ENCODE measurements at places on chromosomes 1 and 21.

DNA sequence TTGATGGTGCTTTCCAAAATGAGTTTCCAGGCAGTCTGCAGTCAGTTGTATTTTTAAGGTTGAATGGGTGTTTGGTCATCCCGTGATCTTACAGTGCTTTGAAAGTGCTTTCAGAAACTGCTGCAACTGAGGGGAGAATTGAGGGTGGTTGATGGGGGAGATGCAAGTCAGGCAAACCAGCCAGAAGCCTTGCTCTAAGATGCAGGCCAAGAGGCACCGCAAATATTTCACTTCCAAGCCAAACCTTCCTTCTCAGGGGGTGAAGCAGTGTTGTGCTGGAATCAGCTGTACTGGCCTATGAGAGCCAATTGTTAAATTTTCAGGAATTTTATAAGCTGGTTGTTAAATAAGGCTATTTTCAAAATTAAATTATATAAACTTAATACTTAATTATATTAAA is 151.6 kb downstream of the KCNJ6 start:
- H3K27ac ChIP-seq: no peak overlapping the region
- no peaks in the 10 kb centered on the region for H3K27me3 ChIP-seq
- DNase-seq: no peak
- no peaks in the 10 kb centered on the region for H3K36me3 ChIP-seq

GRCh38 chr1:57091642-57092041 is 125.8 kb upstream of the C8B start:
- DNase-seq: no peak
- H3K4me1 ChIP-seq: no peaks in the 10 kb centered on the region
- H3K36me3 ChIP-seq: no peaks in the 10 kb centered on the region
- no peaks in the 10 kb centered on the region for H3K27me3 ChIP-seq

GRCh38 chr1:17539118-17539476 is 401 bp upstream of the ARHGEF10L start:
- peak overlapping the region; percentile 72 for H3K27ac ChIP-seq
- no peaks in the 10 kb centered on the region for H3K36me3 ChIP-seq
- no peaks in the 10 kb centered on the region for H3K27me3 ChIP-seq
- H3K4me1 ChIP-seq: peaks cover 14% of the 10 kb centered on the region
- peak; percentile 15 for DNase-seq
- H3K4me3 ChIP-seq: no peak overlapping the region

- H3K4me3 ChIP-seq: peak within 1 kb of the TSS; percentile 10
- peaks cover 6% of the 10 kb centered on the region for H3K4me1 ChIP-seq
- peak within 1 kb of the TSS; percentile 55 for H3K27ac ChIP-seq
- H3K36me3 ChIP-seq: no peaks in the 10 kb centered on the region
- DNase-seq: peak; percentile 92
- H3K27me3 ChIP-seq: no peaks in the 10 kb centered on the region
Observed at GRCh38 chr1:78649628-78650027, at the start of gene IFI44. Gene IFI44, plus strand, starts transcription at chr1:78649831. Its CDS starts 365 bp downstream, at chr1:78650196.

- H3K27me3 ChIP-seq: no peaks in the 10 kb centered on the region
- H3K4me3 ChIP-seq: no peak overlapping the region
- H3K36me3 ChIP-seq: no peaks in the 10 kb centered on the region
- peak overlapping the region; percentile 97 for H3K27ac ChIP-seq
- DNase-seq: peak; percentile 62
- H3K4me1 ChIP-seq: peaks cover 51% of the 10 kb centered on the region
Observed at GRCh38 chr1:12593621-12594066, 24.4 kb downstream of the DHRS3 start.

GRCh38 chr1:155562581-155563376 is at the start of gene ASH1L:
Gene ASH1L, minus strand, starts transcription at chr1:155562803. Its CDS starts 41,284 bp downstream, at chr1:155521519.
- no peaks in the 10 kb centered on the region for H3K27me3 ChIP-seq
- peak within 1 kb of the TSS; percentile 98 for H3K27ac ChIP-seq
- H3K4me1 ChIP-seq: peaks cover 15% of the 10 kb centered on the region
- H3K36me3 ChIP-seq: no peaks in the 10 kb centered on the region

- no peak overlapping the region for H3K4me3 ChIP-seq
- H3K27ac ChIP-seq: no peak overlapping the region
- H3K36me3 ChIP-seq: no peaks in the 10 kb centered on the region
- H3K4me1 ChIP-seq: no peaks in the 10 kb centered on the region
Observed at GRCh38 chr1:243950166-243950565, 100.1 kb upstream of the AKT3 start.

- no peaks in the 10 kb centered on the region for H3K36me3 ChIP-seq
- no peak overlapping the region for H3K27ac ChIP-seq
- no peaks in the 10 kb centered on the region for H3K27me3 ChIP-seq
- no peak overlapping the region for H3K4me3 ChIP-seq
Observed at GRCh38 chr1:219626865-219627264, 14.0 kb upstream of the ZC3H11B start.

Data from thyroid gland (tissue), 4 donors.